RPMI8226 (cell line): ENCODE measurements at places on chromosomes 13 and 19.
A peak's percentile ranks its signal among the peaks of the same experiment; 100 is the strongest.

DNA sequence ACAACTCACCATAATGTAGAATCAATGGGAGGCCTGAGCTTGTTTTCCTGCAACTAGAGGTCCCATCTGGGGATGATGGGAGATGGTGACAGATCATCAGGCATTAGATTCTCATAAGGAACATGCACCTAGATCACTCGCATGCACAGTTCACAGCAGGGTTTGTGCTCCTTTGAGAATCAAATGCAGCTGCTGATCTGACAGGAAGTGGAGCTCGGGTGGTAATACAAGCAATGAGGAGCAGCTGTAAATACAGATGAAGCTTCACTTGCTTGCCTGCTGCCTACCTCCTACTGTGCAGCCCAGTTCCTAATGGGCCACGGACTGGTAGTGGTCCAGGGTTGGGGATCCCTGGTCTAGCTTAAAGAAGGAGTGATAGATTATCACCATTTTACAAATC, 33.0 kb downstream of the KPNA3 start:
- DNase-seq: no peak

GRCh38 chr13:86633346-86633745, 834.1 kb upstream of the SLITRK6 start:
- no peak for DNase-seq

- DNase-seq: no peak
Observed at GRCh38 chr13:111337741-111338140, 17.3 kb downstream of the TEX29 start.

- DNase-seq: no peak
Observed at GRCh38 chr13:100544866-100545683, 43.5 kb downstream of the GGACT start.

GRCh38 chr19:46210669-46211068, 18.9 kb upstream of the IGFL1 start:
- DNase-seq: no peak

DNA sequence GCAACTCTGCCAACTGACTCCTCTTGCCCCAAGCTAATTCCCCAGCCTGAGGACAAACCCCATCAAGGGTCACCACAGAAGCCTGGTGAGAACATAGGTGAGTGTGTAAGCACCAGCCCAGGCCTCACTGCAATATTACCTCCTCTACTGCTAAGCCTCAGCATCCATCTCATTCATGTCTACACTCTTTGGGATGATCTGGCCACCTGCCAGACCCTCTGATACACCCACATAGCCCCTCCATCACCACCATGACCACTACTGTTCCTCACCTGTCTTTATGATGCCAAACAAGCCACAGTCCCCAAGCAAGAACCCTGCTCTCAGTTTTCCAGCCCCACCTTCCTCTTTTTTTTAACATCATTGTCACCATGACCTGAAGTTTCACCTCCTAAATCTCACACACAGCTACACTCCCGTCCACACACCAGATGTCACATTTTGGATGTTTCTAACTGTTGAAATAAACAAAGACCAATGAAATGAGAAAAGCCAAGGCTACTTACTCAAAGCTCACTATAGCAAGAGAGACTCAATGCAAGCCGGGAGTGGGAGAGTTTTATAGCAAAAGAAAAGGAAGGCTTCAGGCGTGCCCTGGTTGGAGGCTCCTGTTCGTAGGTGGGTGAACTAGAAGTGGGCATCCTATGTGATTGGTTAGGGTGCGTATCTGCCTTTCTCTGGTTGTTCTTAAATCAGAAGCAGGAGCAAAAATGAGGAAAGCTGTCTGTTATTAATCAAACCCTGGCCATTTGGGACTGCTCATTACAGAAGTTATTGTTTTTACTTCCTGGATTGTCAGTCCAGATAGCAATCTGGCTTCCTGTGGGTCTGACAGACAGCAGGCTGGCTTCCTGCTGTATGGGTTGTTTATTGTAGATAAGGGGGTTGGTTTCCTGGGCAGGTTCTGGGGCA, 2.0 kb downstream of the ZNF792 start:
- DNase-seq: no peak

DNA sequence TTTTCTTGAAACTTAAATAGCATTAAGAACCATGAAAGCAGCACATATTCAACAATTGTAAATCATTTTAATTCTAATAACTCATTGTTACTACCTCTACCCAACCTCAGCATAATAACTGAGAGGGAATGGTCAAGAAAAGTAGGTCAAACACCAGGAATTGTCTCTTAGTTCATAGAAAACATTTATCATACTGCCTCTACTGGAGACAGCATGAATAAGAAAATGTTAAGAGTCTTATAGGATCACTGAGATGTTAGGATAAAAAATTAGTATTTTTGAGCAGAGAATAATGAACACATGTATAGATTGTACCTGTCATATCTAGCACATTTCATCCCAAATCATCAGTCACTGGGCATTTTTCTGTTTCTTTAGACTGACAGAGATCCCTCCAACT, 515.3 kb downstream of the PCDH9 start:
- DNase-seq: no peak

GRCh38 chr13:94176561-94176960, 302.9 kb downstream of the DCT start:
- no peak for DNase-seq

DNA sequence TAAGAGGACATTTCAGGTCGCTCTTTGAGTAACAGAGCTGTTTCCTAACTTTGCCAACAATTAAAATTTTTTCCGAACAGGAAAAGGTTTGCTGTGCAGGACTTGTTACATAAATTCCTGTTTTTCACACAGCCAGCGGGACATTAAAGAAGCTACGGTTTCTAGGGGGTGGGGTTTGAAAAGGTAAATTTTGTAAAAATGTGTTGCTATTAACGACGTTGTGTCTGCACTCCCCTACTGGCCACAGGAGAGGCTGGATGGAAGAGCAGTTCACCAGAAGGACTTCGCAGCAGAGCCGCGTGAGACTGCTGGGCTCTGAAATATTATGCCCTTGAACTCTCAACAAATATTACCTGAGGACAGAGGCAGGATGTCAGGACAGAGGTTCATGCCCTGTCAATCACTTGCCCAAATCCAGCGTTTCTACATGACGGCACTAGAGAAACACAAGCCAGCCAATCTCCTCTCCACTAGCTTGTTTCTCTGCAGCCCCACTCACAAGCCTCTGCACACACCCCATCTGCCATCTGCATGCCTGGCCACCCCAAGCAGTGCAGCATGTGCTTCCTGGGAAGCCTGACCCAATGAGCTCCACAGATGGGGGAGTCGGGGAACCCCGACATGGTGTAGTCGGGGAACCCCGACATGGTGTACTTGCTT, 102.0 kb downstream of the FOXO1 start:
- no peak for DNase-seq

GRCh38 chr19:39501340-39501739, 2.6 kb downstream of the DLL3 start:
- DNase-seq: no peak

- no peak for DNase-seq
Observed at GRCh38 chr13:19581675-19582074, 20.3 kb upstream of the TPTE2 start.

GRCh38 chr19:10924597-10924996, 3.8 kb downstream of the YIPF2 start:
- DNase-seq: no peak

DNA sequence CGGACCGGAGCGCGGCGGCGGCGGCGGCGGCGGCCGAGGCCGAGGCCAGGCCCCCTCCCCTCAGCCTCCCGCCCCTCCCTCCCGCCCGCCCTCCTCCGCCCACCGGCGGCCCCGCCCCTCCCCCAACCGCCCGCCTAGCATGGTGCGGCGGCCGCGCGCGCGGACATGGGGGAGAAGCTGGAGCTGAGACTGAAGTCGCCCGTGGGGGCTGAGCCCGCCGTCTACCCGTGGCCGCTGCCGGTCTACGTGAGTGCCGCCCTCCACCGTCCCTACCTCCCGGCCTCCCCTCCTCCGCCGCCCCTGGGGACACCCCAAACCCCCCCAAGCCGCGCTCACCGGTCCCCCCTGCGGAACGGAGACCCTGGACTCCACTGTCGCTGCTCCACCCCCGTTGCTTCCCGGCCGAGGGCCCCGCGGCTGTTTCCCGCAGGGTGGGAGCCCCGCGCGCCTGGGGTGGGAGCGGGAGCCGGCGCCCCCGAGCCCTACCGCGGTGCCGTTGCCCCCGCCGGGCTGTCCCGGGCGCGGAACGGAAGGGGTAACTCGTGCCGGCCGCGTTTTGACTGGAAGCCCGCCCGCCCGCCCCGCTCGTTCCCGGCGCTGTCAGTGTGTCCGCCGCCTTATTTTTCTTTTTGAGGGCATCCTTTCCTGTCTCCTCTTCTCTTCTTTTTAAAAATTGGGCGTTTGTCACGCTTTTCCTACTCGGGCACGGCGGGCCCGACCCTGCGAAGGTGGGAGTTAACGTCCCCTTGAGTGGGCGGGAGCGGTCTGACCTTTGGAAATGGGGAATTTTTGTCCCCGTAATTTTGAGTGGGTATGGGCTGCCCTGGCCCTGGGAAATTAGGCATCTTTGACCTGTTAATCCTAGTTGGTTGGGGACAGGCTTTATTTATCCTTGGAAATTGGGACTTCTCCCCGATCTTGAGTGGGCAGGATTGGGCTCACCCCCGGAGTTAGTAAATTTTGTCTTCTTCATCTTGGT, 576 bp downstream of the DOT1L start:
- peak; percentile 54 for DNase-seq

GRCh38 chr19:41988947-41989346, 5.1 kb downstream of the ATP1A3 start:
- no peak for DNase-seq

DNA sequence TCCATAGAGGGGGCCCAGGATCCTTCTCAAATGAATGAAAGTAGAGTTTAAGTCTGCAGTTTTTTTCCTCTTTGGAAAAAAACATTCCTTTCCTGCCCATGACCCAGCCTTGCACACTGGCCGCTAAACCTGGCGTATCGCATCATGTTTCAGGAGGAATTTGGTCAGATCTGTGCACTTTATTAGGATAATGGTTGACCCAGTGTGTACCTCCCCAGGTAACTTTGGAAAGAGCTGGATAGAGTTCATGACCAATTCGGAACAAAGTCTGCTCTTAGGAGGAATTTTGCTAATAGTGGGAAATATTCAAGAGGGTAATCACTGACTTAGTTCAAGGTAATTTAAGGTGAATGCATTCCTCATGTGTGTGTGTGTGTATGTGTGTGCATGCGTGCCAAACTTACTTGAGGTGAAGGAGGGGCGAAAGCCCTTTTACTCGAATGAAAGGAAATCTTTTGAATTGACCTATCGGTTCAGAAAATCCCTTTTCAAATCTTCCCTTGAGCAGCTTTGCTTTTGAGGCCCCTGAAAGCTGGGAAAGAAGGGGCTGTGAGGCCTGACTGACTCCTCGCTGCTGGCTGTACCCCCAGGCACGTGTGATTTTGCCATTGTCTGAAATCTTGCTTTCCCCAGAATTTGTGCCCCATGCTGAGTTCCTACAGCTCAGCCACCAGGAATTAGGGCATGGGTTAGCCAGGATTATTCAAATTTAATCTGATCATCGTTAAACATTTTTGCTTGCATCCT, 46.3 kb downstream of the SIPA1L3 start:
- DNase-seq: no peak

DNA sequence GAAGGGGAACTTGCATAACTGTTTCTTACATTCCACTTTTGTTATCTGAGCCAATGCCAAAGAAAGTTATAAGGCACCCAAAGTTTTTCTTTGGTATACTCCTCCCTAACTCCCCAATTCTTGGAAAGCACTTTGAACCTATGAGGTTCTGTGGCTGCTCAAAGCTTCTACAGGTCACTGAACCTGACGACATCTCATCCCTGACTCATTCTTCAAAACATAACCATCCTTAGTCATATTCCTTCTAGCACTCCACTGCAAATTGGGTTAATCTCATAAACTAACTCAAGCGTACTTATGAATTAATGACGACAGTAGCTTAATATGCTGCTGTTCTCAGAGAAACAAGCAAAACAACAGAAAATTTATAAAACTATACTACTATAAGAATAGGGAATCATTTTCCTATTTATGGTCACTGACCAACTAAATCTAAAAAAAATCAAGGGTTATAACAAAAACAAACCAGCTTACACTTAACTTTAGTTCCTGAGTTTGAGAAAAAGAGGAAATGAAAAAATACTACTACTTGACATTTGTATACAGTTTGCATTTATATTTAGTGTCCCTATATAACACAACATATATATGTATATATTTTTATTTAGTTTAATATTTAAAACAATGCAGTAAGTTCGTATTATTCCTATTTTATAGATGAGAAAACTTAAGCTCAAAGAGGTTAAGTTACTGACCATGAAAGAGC, 69.1 kb downstream of the CAB39L start:
- no peak for DNase-seq

DNA sequence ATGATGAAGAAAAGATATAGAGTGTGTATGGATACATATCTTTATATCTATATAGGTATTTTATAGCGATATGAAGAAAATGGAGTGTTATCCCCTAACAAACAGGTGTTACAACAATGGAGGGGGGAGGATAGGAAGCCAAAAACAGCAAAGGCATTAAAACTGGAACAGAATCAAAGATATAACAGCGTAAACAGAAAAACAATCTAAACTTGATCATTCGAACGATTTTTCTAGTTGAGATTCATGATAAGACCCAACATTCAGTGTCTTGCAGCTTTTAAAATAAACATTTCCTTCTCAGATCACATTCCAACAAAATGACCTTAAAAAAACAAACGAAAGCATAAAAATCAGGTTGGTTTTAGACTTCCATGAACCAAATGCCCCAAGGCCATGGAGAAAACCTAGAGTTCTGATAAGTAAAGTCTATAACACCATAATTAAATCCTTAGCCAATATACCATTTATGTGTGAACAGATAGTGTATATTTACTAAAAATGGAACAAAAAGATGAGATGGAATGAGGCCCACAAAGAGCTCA, 55.7 kb downstream of the CAB39L start:
- DNase-seq: no peak

DNA sequence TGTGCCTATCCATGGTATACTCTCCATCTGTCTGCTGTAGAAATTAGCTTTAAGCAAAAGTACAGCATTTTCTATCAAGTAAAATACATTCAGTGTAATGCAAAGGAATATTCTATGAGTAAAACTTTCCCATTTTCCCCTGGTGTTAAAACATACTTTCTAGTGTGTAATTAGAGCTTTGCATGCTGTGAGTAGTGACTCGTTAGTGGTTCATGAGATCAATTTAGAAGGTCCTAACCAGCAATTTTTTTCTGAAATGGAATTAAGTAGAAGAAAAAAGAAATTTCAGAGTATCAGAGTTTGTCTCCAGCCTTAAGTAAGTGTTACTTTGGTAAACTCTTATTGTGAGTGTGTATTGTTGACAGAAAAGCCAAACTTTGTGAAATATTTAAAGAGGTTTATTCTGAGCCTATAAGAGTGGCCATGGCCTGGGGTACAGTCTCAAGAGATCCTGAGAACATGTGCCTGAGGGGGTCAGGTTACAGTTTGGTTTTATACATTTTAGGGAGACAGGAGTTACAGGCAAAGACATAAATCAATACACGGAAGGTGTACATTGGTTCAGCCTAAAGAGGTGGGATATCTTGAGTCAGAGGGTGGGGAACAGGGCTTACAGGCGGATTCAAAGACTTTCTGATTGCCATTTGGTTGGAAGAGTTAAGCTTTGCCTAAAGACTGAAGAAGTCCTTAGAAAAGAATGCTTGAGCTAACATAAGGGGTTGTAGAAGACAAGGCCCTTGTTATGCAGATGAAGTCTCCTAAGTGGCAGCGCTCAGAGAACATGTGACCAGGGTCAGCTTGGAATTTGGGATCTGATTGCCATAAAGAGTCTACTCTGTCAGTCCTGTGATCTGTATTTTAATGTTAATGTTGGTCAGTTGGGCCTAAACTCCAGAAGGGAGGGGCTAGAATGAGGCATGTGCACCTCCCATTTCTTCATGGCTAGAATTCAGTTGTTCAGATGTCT, 25.5 kb downstream of the FAM187B start:
- no peak for DNase-seq

- no peak for DNase-seq
Observed at GRCh38 chr13:99263126-99263785, 5.1 kb upstream of the GPR18 start.
